Hepatic stellate cell (primary cell): ENCODE measurements at places on chromosomes 6 and 20.

GRCh38 chr6:9481292-9482029, 933.4 kb downstream of the TFAP2A start:
- DNase-seq, result no peak

- no peak for DNase-seq
Observed at GRCh38 chr20:63577317-63577894, 3.4 kb upstream of the HELZ2 start.

- DNase-seq, result no peak
Observed at GRCh38 chr6:156311291-156311690, 465.9 kb upstream of the ARID1B start.

GRCh38 chr6:99979953-99980352, 14.1 kb downstream of the MCHR2 start:
- no peak for DNase-seq

DNA sequence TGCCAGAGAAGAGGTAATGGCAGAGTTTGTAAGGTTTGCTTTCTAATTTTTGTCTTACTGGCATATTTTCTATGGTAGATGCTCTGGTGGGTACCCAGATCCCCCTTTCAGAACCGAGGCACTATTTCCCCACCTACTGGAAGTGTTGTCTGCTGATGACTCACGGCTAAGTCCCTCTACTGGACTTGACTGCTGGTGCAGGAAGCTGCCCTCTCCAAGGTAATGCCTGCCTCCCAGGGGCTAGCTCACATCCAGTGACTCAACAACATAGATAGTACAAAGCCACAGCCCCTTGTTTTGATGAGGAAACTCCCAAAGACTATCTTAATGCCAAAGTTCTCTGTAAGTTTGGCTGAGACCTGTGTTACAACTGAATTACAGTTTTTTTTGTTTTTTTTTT, 285.4 kb upstream of the FLRT3 start:
- DNase-seq, result no peak

DNA sequence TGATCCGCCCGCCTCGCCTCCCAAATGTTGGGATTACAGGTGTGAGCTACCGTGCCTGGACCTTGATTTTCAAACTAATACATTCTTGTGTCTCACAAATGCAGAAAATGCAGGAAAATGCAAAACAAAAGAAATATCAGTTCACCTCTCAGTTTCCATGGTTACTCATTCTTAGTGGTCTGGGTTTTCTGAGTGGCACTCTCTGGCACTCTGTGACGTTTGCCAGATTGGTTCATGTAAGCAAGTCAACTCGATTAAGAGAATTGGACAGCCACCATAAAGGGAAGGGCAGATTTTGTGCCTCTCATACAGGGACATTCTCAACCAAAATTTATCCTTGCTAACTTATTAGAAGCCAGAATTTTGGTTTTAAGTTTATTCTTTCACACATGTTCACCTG, 8.6 kb downstream of the CMTR1 start:
- no peak for DNase-seq

DNA sequence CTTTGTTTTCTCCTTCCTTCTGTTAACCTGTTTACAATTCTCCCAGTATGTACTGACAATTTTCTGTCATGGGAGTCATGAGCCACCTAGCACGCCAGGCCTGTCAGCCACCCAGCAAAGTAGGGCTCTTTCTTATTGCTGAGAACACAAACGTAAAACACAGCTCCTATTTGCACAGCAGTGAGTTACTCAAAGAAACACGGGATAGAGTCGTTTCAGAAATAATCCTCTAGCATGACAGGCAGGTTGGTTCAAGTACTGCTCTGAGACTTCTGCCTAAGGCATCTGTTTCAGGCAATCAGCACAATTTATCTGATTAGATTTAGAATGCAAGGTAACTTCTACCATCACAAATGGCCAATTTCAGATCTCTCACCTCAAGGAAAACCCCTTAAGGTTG, 88.8 kb downstream of the CD24 start:
- no peak for DNase-seq

- no peak for DNase-seq
Observed at GRCh38 chr6:137967689-137968454, 100.8 kb downstream of the TNFAIP3 start.

DNA sequence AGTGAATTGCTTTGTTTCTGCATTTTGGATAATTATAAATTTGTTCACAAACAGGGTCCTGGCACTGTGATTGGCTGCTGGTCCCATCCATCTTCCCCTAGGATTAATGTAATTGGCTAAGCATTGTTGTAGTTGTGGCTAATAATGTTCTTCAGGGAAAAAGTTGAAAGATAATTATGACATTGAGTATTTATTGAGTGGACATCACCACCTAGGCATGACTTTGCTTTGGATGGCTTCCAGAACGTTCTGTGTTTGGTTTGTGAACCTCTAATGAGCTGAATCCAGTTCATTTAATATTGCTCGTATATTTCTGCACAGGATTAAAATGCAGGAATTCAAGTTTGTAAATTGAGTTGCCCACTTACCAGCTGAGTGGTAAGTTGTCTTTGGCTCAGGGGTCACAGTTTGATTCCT, 55.1 kb downstream of the ARID1B start:
- peak; percentile 55 for DNase-seq

GRCh38 chr6:1125297-1125696, 186.6 kb upstream of the FOXQ1 start:
- DNase-seq, result no peak

- no peak for DNase-seq
Observed at GRCh38 chr6:121434037-121434770, 1.2 kb upstream of the GJA1 start.

DNA sequence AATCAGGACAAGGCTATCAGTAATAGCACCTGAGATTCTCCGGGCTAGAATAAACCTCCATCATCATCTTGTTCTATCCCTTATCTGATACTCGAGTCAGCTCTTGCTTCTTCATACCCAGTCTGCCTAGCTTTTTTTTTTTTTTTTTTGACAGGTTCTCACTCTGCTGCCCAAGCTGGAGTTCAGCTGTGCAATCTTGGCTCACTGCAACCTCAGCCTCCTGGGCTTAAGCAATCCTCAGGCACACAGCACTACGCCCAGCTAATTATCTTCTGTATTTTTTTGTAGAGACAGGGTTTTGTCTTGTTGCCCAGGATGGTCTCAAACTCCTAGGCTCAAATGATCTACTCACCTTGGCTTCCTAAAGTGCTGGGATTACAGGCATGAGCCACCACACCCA, 19.5 kb downstream of the SRSF6 start:
- no peak for DNase-seq

DNA sequence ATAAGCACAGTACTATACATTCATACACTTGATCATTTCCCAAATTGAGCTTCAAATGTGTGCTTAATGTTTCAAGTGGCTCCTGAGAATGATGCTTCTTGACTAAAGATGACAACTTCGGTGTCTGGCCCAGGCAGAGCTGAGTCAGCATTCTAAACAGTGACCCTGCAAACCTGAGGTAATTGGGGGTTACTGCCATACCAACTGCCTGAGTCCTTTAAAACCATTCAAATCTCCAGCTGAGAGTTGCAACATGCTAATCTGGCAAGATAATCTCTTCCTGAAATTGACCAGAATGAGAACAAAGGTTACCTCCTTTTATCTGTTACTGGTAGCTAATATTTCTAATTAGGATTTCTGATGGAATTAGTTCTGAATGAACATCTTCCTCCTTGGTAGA, 8.2 kb downstream of the BACH2 start:
- DNase-seq, result no peak

DNA sequence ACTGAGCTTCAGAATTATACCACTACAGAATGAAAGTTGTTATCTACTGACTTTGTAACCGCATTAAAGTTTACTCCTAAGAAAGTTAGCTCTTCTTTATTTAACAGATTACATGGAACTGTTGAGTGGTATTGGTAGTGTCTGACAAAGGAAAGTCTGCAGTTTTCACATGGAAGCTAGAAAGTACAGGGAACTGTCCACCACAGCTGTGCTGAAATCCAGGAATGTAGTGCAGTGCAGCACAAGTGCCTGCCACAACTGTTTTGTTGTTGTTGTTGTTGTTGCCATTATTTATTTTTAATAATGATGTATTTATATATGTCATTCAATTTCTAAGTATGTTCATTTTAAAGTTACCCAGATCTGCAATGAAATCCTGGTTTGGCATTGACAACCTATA, 464.9 kb downstream of the TBC1D32 start:
- no peak for DNase-seq

DNA sequence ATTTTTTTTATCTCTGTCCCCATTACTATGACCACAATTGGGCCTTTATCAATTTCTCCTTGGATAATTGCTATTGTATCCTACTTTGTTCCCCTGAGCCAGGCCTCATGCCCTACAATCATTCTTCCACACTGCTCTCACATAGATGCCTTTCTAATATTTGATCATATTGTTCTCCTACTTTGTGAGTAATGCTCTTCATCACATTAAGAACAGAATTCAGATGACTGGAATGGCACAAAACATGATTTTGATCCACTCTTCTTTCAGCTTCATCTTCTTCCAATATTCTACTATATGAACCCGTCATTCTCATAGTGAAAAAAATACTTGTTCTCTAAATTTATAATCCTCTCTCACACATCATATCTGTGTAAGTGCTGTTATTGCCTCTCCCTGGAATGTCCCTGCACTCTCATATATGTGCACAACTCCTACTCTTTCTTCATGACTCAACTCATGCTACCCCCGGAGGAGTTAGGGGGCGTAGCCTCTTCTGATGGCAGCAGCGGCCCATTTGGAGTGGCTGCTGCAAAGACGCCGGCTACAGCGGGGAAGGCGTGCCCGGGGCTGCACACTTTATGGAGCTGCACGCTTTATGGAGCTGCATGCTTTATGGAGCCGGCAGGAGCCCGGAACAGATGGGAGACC, 25.3 kb upstream of the HACE1 start:
- no peak for DNase-seq

- DNase-seq, result no peak
Observed at GRCh38 chr6:146972546-146972945, 231.7 kb upstream of the STXBP5 start.

DNA sequence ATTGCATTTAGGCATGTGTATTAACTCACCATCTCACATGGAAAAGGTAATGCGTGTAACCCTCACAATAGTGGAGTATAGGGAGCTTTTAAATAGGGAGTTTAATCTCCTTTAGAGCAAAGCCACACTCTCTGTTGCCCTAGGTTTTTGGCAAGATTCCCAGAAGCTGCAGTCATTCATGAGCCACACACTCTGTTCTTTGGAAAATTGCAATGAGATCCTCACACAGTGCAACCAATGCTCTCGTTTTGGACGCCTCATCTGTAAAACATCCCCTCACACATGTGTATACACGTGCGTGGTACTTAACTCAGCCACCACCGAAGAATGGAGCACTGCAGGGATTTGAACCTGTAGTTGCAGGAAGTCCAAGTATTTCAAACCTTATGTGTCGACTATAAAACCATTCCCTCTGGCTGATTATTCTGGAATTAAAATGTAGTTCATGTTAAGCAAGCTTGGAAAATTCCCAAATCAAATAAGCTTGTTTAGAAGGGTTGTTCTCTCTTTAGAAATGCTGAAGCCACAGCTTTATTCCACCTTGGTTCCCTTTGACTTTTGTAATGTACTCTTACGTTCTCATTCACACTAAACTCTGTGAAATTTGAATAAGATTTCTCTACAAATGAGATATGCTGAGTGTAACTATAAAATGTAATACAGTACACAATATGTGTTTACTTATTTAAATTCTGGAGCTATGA, 489.8 kb upstream of the MANEA start:
- DNase-seq, result no peak

GRCh38 chr20:38050686-38051085, 17.1 kb downstream of the RPRD1B start:
- DNase-seq, result no peak

DNA sequence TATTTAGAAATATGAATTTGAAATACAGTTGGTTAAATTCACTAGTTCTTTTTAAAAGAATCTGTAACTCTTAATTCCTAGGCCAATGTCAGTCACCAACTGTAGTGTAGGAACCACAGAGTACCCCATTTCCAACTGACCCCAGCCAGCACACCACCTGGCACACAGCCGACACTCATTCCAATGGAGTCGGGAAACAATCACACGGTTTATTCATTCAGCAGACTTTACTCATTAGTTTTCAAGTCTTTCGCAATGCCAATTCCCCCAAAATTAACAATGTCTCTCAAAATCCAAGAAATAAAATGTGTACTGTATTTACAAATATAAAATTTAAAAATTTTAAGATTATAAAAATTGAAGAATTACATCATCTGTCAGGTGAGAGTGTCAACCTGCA, 13.5 kb downstream of the ARG1 start:
- no peak for DNase-seq

DNA sequence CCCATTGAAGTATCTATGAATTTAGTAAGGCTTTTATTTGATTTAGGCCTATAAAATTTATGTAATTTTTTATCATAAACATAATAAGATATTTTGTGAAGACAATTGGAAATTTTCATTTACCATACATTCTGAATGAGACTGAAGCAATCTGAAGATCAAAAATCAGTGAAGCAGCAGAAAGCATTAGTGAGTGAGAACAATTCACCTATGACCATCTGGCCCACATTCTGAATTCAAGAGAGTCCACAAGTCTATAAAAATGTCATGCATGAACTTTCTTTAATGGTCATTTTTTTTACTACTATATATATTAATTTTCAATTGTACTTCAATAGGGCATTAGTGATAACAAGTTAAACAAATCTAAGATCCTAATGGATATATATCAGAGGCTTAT, 1026.6 kb upstream of the MAP3K7 start:
- DNase-seq, result no peak

DNA sequence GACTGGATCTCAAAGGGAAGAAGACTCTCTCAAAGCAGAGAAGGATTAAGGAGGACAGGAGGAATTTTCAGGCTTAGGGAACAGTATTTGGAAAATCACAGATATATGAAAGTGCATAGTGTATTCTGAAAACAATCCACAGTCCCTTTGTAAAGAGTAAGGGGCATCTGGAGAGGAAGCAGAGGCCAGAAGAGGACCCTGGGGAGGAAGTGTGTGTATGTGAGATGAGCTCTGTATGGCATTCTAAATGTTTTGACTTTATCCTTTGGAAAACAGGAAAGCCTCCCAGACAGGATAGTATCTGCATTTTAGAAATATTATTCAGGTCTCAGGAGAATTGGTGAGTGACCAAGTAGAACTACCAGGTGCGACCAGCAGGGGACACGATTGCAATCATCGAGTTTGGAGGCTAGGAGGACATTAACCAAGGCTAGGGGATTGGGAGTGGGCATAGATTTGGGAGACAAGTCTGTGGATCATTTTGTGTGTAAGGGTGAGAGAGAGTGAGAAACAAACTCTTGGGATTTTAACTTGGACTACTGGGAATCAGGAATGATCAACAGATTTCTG, 38.3 kb upstream of the FAM184A start:
- DNase-seq, result no peak

- DNase-seq, result peak; percentile 34
Observed at GRCh38 chr6:154197196-154197860, 158.3 kb downstream of the OPRM1 start.
